ENCODE measurements at places on chromosomes 3 and 15.

GRCh38 chr3:149845570-149846244, 32.7 kb downstream of the RNF13 start:
- no peak for DNase-seq

DNA sequence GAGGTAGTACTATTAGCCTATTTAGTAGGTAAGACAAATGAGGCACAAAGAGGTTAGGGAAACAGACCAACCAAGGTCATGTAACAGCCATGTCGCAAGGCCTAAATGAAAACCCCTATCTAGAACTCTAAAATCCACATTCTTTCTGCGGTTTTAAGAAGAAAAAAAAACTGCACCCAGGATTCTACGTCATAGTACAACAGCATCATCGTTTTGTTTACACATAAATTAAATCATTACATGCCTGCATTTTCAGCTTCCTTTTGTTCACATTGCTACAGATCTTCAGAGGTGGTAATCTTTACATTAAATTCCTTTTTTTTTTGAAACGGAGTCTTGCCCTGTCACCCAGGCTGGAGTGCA, 548 bp upstream of the PSMD6 start:
- no peak for DNase-seq

GRCh38 chr15:91865486-91865885, 12.0 kb downstream of the SLCO3A1 start:
- DNase-seq: no peak

GRCh38 chr15:81530271-81530691, 156.3 kb upstream of the TMC3 start:
- no peak for DNase-seq

GRCh38 chr3:62481962-62482361, 108.6 kb upstream of the FEZF2 start:
- no peak for DNase-seq

- DNase-seq: no peak
Measured at GRCh38 chr15:96183867-96184266, 146.6 kb upstream of the NR2F2 start.

DNA sequence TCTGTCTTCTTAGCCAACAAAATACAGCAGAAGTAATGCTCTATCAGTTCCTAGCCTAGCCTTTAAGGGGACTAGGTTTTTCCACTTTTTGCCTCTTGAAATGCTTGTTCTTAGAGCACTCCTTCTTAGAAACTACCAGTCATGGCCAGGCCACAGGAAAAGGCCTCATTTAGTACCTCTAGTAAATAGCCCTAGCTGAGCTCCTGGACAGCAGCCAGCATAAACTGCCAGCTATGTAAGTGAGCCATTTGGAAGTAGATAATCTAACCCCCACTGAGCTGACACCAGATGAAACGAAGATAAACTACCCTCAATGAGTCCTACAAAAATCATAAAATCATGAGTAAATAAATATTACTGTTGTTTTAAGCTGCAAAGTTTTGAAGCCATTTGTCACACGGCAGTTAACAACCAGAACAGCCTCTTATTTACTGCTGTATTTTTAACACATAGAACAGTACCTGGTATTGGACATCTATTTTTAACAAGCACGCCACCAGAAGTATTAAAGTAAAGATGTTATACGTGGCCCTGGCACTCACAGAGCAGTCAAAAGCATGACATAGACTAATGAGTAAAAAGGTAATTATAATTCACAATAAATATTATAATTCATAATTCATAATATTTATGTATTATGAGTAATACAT, 12.0 kb downstream of the TBC1D5 start:
- DNase-seq: no peak

DNA sequence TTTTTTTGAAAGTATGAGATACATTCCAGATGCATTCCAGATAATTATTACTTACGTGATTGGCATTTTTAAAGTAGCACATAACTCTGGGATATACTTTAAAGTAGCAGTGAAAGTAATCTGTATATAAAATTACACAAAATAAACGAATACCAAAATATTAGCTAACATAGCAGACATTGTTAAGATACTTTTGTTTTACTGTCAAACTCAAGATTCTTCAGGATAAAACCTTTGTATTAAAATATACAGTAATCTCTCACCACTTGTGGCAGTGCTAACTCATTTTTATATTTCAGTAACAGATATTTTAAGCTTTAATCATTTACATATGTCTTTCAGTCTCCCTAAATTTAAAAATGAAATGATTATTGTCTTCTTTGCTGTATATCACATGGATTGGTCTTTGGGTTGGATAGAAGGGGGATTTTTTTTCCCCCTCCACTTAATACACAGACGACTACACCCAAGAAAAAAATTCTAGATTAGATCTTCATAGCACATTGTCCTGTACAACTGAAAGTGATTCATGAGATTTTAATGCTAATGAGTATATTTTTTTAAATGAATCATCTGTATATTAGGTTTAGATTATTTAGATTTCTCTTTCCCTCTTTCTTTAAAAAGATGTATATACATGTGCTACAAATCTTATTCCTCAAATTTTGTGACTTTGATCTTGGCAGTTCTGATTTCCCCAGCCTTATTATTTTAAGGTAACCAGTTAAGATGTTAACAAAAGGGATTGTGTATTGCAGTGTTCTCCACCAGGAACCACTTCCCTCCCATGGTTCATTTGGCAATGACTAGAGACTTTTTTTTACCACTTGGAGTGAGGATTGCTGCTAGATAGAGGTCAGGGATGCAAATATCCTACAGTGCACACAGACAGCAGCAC, 24.5 kb upstream of the EBLN2 start:
- no peak for DNase-seq

DNA sequence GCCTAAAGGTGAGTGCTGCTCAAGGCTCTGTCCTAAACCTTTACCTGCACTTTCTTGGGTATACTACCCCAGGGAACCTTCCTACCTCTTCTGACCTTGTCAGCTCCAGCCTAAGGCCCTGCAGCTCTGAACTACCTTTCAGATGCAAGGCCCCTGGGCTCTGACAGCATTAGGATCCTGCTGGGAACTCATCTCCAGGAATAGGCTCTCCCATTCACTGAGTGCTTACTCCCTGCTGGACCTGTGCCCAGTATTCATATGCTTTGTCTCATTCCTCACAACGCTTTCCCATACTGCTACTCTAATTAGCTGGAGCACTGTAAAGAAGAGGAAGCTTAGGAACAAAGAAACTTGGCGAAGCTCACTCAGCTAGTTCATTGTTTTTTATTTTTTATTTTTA, 53.8 kb upstream of the RAB6B start:
- DNase-seq: no peak

GRCh38 chr3:177601152-177601551, 403.9 kb upstream of the TBL1XR1 start:
- no peak for DNase-seq

GRCh38 chr3:188888321-188889053, 283.3 kb upstream of the TPRG1 start:
- no peak for DNase-seq

DNA sequence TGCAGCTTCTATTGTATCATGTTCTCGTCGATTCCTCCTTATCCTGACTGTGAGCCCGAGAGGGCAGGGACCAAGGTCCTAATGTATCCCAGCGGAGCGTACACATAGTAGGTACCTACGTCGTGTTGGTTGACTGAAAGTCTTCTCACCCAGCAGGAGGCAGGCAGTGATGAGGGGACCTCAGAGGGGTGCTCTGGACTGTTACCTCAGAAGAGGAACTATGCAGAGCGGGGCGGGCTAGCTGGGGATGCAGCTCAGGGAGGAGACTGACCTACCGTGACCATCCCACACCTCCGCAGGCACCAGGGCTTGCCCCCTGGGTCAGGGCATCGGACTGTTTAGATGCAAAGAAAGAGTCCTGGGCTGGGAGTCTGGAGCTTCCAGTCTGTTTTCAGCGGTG, 11.4 kb downstream of the CHAC1 start:
- no peak for DNase-seq

GRCh38 chr3:138450704-138451424, 16.4 kb downstream of the ESYT3 start:
- no peak for DNase-seq

DNA sequence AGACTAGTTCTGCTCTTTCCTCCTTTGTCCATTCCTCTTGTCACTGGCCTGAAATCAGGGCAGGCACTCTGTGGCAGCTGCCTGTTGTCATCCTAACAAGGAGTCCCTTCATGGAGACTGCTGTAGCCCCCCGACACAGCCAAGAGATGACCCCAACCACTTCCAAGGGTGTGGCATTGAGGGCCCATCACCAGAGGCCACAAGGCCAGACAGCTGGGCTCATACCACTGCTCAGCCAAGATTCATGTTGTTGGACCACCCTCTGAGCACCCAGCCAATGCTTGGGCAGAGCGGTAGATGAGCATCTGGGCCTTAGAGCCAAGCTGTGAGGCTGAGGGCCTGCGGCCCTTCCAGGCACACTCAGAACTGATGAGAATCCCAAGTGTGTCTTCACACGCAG, 85.4 kb downstream of the EPHB1 start:
- DNase-seq: no peak
